Right ventricle myocardium superior (tissue), 1 donor: ENCODE measurements at places on chromosomes 7 and 10. TPM values are rescaled to one million over a fixed set of nuclear protein-coding genes. Genes with fewer than 3 reads are reported as not detected.

DNA sequence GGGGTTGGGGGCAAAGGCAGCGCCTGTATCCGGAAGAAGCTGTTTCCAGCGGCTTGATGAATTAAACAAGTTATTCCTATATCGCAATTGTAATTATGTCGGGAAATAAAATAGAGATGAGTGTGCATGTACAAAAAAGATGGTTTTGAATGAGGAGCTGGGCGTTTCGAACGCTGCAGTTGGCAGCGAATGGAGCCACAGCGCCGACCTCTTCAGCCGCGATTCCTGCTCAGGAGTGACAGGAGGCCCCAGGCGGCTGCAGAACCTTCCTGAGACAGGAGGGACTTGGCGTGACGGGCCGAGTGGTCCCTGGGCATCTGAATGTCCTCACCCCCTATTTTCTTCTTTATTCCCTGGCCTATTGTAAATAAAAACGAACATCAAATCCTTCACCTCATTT lies 184.9 kb downstream of the DNAJB6 start:
- DNase-seq: peak; percentile 9

Gene NAMPT
- 145 TPM for total RNA-seq

DNA sequence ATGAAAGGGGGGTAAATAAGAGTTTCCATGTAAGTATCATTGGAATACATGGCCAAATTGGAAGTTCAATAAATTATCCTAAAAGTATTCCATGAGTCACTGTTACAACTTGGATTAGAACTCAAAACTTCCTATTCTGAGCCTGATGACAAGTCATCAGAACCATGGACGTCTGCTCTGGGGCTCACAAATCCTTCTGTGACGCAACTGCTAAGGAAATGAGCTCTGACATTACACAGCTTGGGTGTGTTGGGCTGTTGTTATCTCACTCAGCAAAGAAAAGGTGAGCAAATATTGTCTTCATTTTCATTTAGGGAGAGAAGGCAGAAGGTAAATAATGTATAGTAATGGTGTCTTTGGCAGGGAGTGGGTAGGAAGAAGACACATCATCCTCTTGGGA lies 214.8 kb upstream of the ADO start:
- no peak for DNase-seq

DNA sequence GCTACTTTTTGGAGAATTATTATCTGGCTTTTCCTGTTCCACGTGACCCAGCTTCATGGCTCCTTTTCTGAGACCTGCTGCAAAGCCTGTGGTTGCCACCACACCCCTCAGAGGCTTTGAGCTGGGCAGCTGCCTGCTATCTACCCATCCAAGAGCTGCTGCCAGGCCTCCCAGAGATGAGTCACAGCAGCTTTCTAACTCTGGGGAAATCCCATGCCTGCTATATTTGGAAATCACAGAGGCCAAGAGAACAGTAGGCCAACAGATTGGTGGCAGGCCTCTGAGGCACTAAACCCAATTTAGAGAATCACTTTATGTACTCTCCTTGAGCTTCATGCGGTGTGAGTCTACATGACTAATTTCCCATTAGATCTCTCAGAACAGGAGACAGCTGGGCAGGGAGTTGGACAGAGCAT lies 35.2 kb downstream of the SGCE start:
- peak; percentile 84 for DNase-seq

GRCh38 chr10:100129424-100129823 lies 47.8 kb upstream of the CPN1 start:
- peak; percentile 40 for DNase-seq

DNA sequence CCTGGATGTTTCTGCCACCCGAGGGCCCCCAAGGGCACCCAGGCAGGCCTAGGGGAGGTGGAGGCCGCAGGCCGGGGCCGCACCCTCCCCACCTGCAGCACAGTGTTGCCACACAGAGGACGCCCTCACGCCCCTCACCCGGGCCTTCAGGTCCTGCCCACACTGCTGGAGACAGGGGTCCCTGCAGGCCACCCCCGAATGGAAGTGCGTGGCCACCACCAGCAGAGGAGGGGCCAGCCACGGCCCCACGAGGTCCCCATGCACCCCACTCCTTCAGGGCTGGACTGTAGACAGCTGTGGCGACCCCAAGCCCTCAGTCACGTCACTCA lies 35.4 kb downstream of the ADAP1 start:
- DNase-seq: no peak

Gene SDK1
- total RNA-seq: 2.2 TPM

DNA sequence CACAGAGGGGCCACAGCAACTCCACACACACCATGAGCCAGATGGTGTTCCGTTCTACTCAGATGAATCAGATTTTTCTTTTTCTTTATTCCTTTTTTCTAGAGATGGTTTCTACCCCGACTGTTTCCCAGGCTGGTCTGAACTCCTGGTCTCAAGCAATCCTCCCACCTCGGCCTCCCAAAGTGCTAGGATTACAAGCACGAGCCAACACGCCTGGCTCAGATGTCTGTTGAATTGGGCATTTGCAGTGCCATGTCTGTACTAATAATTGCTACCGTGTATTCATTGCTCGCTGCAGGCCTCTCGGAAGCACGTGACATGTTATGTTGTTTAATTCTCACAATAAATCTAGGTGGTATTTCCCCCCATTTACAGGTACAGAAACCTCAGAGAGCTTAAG lies 67.2 kb downstream of the RABGEF1 start:
- DNase-seq: no peak

- no peak for DNase-seq
These were observed 16.0 kb downstream of the PALD1 start for GRCh38 chr10:70494536-70494935.

DNA sequence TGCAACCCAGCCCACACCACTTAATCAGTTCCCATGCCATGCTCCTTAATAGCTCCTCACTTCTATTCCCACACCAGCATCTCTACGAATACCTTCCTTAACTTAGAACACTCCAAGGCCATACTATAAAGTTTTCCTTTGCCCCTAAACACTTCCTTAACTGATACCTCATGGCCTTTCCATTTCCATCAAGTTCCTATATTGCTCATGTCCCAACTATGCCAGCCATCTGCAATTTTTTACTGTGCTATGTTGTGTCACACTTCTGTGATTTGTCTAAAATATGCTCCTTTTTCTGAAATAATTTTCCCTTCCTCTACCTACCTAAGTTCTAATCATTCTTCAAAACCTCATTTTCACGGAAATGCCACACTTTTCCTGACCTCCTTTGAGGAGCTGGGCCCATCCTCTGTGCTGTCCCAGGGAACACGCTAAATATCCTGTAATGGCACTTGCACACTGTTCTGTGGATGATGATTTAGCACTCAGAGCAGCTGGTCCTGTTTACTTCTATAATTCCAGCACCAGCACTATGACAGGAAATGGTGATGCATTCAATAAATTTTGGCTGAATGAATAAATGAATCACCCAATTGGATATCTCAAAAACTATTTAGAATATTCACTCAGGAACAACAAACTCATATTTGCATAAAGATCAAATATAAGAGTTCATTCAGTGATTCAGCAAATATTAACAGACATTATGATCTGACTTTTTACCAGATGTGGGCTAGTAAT lies 266.5 kb upstream of the HGF start:
- DNase-seq: no peak

DNA sequence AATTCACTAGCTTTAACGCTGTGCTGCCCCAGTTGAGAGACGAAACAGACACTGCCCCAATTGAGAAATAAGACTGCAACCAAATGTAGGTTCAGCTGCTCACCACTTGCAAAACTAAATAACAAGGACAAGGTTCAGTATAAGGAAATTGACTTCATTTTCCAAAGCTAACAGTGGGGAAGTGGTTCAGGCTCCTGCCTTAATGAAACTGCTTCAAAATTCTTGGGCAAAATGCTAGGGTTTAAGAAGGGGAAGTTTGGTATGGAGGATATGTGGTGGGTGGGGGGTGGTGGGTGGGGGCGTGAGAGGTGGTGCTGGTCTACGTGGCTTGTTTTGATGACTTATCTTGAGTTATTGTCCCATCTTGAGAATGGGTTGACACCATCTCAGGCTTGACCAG lies 21.8 kb downstream of the MRPL32 start:
- no peak for DNase-seq
